ENCODE measurements at places on chromosomes 6 and 20. TPM values are rescaled to one million over a fixed set of nuclear protein-coding genes. Genes with fewer than 3 reads are reported as not detected.

GRCh38 chr6:157845493-157846259, 22.6 kb downstream of the SNX9 start:
- peaks cover 69% of the 10 kb centered on the region for H3K36me3 ChIP-seq
- H3K4me3 ChIP-seq: peak overlapping the region; percentile 11
- H3K27ac ChIP-seq: peak overlapping the region; percentile 78
- H3K27me3 ChIP-seq: no peaks in the 10 kb centered on the region

- no peaks in the 10 kb centered on the region for H3K4me1 ChIP-seq
- H3K27me3 ChIP-seq: peaks cover 8% of the 10 kb centered on the region
- H3K36me3 ChIP-seq: no peaks in the 10 kb centered on the region
Measured at GRCh38 chr6:97440590-97441176, 157.7 kb upstream of the MMS22L start.

DNA sequence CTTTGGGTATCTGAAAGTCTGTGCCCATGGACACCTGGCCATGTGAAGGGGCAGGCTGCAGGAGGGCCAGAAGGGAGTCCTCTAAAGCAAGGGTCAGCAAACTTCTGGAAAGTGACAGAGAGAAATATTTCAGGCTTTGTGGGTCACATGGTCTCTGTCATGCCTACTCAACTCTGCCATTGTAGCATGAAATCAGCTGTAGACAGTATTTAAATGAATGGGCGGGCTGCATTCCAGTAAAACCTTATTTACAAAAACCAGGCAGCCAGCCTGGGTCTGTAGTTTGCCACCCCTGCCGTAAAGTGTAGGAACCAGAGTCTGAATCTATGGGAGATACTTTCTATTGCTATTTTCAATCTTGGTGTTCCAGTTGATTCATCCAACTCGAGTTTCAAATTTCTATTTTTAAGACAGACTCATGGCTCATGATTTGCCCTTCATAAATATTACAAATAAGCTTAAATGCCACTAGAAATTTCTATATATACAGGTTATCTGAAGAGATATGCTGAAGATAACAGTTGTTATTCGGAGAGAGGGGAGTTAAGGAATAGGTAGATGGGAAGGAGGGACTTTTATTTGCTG, 19.0 kb upstream of the ADGRF4 start:
- H3K27me3 ChIP-seq: peaks cover 12% of the 10 kb centered on the region
- H3K4me1 ChIP-seq: no peaks in the 10 kb centered on the region
- H3K36me3 ChIP-seq: no peaks in the 10 kb centered on the region
- no peak for DNase-seq
- no peak overlapping the region for H3K4me3 ChIP-seq

- no peak for DNase-seq
- H3K27me3 ChIP-seq: peaks cover 48% of the 10 kb centered on the region
- H3K4me1 ChIP-seq: peaks cover 5% of the 10 kb centered on the region
- H3K4me3 ChIP-seq: no peak overlapping the region
- H3K27ac ChIP-seq: no peak overlapping the region
Measured at GRCh38 chr20:3658019-3658715, 5.0 kb downstream of the GFRA4 start.

- H3K4me3 ChIP-seq: no peak overlapping the region
- no peaks in the 10 kb centered on the region for H3K27me3 ChIP-seq
- no peaks in the 10 kb centered on the region for H3K36me3 ChIP-seq
- H3K4me1 ChIP-seq: no peaks in the 10 kb centered on the region
Measured at GRCh38 chr6:123565529-123565928, 71.2 kb downstream of the TRDN start.

- peaks cover 6% of the 10 kb centered on the region for H3K4me1 ChIP-seq
- no peak for DNase-seq
- no peaks in the 10 kb centered on the region for H3K36me3 ChIP-seq
- peaks cover 6% of the 10 kb centered on the region for H3K27me3 ChIP-seq
- H3K4me3 ChIP-seq: no peak overlapping the region
Measured at GRCh38 chr20:49615401-49616153, 47.6 kb upstream of the PTGIS start.

DNA sequence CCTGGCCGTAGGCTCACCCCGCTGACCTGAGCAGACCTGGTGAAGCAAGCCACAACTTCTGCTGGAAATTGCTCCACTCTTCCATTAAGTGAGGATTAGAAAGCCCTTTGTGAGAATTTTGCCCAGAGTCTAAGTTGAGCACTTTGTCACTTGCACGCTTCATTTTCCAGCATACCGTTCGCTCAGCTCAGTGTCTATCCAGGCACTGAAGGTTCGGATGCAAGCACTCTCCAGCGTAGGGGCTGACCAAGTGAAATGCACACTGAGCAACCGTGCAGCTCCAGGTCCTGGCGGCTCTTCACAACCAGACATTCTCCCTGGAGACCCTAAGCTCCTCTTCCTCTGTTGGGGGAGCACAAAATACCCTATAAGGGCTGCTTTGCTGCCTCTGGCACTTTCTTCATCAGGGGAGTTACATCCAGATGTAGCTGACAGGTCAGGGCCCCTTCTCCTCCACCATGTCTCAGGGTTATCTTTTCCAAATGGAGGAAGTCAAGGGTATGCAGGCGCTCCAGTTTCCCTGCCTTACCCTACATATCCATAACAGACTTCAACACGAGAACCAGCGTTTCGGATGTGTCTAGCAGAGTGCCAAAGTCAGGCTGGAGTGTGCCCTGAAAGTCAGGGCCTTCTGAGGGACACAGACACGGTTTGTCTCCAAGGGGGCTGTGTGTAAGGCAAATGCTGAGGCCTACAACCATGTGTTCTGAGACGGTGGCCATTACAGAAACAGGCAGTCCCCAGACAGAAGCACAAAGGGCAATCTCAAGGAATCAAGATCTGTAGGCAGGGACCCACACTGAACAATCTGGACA, 146.7 kb upstream of the AFDN start:
- H3K27me3 ChIP-seq: peaks cover 93% of the 10 kb centered on the region
- no peak overlapping the region for H3K4me3 ChIP-seq
- H3K36me3 ChIP-seq: no peaks in the 10 kb centered on the region
- no peak overlapping the region for H3K27ac ChIP-seq

DNA sequence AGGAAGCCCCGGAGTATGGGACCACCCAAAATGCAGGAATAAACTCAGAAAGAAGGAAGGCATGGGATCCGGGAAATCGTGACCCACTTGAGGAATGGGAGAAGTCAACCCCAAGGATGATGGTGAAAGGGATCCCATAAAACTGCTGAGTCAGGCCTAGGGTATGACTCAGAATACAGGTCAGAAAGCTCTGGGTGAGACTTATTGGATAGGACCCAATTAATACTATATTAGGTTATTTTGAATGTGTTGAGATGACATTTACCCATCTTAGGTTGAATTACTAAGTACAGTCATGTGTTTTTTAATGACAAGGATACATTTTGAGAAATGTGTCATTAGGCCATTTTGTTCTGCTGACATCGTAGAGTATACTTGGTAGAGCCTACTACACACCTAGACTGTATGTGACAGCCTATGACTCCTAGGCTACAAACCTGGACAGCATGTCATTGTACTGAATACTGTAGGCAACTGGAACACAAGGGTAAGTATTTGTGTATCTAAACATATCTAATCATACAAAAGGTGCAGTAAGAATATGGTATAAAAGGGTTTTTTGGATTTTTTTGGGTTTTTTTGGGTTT, 17.1 kb upstream of the HIVEP1 start:
- H3K27me3 ChIP-seq: no peaks in the 10 kb centered on the region
- no peak overlapping the region for H3K27ac ChIP-seq
- H3K36me3 ChIP-seq: no peaks in the 10 kb centered on the region
- no peak overlapping the region for H3K4me3 ChIP-seq
- DNase-seq: no peak

GRCh38 chr6:16999491-17000436, 102.1 kb upstream of the STMND1 start:
- H3K4me1 ChIP-seq: no peaks in the 10 kb centered on the region
- no peak overlapping the region for H3K27ac ChIP-seq
- H3K27me3 ChIP-seq: peaks cover 57% of the 10 kb centered on the region

DNA sequence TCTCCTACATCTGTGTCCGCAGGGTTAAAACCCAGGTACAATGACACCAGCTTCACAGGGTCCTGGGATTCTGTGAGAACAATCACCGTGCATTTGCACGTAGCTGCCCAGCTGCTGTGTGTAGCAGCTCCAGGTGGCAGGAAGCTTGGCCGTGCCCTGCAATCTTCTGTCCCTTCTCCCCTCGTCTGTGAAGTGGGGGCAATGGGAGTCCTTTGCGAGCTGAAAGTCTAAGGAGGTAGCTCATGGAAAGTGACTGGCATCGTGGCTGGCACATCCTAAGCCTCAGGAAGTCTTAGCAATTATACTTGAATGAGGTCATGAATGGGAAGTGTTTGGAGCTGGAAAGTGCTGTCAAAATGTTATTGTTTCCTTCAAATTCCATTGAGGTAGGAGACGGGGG, 137.1 kb downstream of the SMOC2 start:
- H3K27me3 ChIP-seq: peaks cover 3% of the 10 kb centered on the region
- H3K36me3 ChIP-seq: no peaks in the 10 kb centered on the region
- no peak overlapping the region for H3K27ac ChIP-seq

DNA sequence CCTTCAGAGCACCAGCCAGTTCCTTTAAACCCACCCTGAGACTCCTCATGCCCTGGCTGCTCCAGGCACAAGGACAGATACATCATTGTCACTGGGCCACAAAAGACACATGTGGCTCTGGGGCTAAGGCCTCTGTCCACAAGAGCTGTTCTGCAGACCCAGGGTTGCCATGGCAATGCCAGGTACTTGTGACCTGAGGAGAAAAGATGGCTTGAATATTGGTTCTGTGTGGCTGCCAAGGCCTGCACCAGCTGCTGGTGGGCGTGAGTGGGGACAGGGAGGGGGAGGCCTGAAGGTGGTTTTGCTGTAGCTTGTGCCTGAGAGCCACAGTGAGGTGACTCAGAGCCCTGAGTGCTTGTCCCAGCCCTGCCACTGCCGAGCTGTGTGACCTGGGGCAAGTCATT, 31.8 kb downstream of the SAYSD1 start:
- no peak overlapping the region for H3K4me3 ChIP-seq
- no peak overlapping the region for H3K27ac ChIP-seq
- peak; percentile 25 for DNase-seq

DNA sequence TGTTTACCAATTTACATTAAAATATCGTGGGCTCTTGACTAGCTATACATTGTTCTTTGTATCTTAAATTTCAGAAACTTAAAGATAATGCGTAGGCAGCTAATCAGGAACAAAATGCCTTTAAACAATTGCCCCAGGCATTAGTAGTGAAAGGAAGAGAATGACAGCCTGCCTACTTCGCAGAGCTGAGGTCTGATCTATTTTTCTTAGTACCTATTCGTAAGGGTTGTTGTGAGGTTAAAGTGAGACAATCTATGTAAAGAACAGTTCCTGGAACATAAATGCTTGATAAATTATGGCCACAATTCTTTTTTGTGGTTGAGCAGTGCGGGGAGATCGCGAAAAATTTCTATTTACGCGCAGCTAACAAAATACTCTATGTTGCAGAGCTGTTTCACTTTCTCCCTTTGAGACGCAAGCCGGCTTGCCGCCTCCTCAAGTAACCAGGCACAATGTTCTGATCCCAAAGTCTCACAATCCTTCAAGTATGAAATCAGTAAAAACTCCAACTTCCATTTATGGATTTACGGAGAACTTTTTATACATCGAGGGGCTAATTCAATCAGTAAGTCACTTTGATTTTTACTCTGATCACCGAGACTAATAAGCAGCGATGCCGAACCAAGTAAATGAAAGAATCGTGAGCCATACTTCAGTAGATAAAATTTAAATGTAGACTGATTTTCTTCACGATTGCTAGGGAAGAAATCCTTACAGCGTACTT, 878 bp upstream of the PNRC1 start:
- peaks cover 18% of the 10 kb centered on the region for H3K4me1 ChIP-seq
- peak overlapping the region; percentile 97 for H3K27ac ChIP-seq
- peak overlapping the region; percentile 89 for H3K4me3 ChIP-seq

DNA sequence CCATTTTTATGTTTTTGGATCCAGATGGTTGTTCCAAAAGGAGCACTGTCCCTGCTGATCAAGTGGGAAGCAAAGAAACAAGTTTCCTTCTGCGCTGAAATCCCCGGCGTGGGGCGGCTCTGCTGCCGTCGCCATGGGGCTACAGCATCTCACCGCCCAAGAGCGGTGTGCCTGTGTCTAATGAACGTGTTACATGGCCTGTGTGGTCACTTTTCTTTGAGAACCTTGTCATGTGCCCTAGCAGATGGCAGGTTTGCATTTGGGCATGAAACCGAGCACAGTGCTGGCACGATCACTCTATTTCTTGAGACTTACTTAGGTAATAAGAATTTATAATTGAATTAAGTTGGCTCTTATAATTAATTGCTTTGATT, 51.9 kb downstream of the ZDHHC14 start:
- H3K4me3 ChIP-seq: no peak overlapping the region
- H3K27me3 ChIP-seq: peaks cover 3% of the 10 kb centered on the region
- no peak overlapping the region for H3K27ac ChIP-seq
- no peak for DNase-seq

GRCh38 chr20:61877776-61878477, 187.8 kb downstream of the TAF4 start:
- no peak overlapping the region for H3K27ac ChIP-seq
- no peak overlapping the region for H3K4me3 ChIP-seq
- H3K4me1 ChIP-seq: peaks cover 1% of the 10 kb centered on the region
- peaks cover 3% of the 10 kb centered on the region for H3K27me3 ChIP-seq
- no peaks in the 10 kb centered on the region for H3K36me3 ChIP-seq

DNA sequence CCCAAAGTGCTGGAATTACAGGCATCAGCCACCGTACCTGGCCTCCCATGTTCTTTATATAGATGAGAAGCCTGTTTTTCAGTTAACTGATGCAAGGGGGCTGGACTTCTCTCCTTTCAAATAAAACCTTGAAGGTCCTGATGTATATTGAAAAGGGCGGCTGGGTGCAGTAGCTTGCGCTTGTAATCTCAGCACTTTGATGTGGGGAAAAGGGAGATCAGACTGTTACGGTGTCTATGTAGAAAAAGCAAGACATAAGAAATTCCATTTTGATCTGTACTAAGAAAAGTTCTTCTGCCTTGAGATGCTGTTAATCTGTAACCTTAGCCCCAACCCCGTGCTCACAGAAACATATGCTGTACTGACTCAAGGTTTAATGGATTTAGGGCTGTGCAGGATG, 16.1 kb upstream of the SAMHD1 start:
- H3K27ac ChIP-seq: peak overlapping the region; percentile 30
- H3K27me3 ChIP-seq: no peaks in the 10 kb centered on the region
- no peak overlapping the region for H3K4me3 ChIP-seq
- H3K36me3 ChIP-seq: peaks cover 24% of the 10 kb centered on the region
- peaks cover 50% of the 10 kb centered on the region for H3K4me1 ChIP-seq

DNA sequence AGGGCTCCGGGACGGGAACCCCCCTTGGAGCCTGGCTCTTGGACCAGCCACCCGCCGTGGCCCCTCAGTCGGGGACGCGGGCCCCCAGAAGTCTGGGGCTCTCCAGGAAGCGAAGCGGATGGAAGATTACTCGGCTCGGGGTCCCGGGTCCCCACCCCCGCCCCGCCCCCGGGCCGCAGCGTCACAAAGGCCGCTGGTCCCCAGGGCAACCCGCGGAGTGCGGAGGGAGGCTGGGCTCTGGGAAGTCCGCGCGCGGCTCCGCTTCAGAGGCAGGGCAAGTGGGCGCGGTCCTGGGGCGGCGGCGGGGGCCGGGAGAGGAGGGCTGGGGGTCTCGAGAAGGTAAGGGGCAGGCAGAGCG, at the start of gene FNDC11:
TSS of gene FNDC11 (plus strand) at position 227 of the 358 bp plus-strand sequence. CDS start 1,505 bp downstream, outside the sequence.
- no peaks in the 10 kb centered on the region for H3K36me3 ChIP-seq
- peaks cover 12% of the 10 kb centered on the region for H3K4me1 ChIP-seq
- H3K27ac ChIP-seq: no peak within 1 kb of the TSS

GRCh38 chr20:40805592-40805991, 116.6 kb upstream of the MAFB start:
- H3K4me1 ChIP-seq: no peaks in the 10 kb centered on the region
- DNase-seq: no peak
- no peak overlapping the region for H3K4me3 ChIP-seq

RBM24 gene
- not detected for total RNA-seq

RMND1 gene
- total RNA-seq: 25.9 TPM

TENT5A gene
- total RNA-seq: 0.94 TPM

BRD2 gene
- total RNA-seq: 298 TPM

PLN gene
- not detected for total RNA-seq

C6orf58 gene
- total RNA-seq: 0.18 TPM

PTCHD4 gene
- not detected for total RNA-seq

BANF2 gene
- not detected for total RNA-seq

SAPCD1 gene
- total RNA-seq: 9.5 TPM
